ENCODE measurements at places on chromosomes 4 and X. TPM values are rescaled to one million over a fixed set of nuclear protein-coding genes. Genes with fewer than 3 reads are reported as not detected.

GRCh38 chr4:54902271-54902670 is 223.1 kb downstream of the KDR start:
- no peak for DNase-seq

AFAP1 gene
- 25.1 TPM for total RNA-seq

DNA sequence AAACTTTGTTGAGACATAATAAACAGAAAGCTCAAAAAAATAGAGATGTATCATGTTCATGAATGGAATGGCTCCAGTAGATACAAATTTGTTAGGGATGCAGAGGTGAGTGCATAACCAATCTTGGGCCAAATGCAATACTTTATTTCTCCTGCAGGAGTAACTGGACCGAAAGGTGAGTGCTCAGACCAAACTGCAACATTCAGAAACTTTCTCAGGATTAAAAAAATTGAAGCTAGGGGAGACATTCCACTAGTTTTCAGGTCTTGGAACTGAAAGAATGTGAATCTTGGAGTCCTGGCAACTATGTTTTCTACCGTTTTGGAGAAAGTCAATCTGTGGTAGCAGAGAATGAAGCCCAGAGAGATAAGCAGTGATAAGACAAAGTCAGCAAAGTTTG is 21.2 kb upstream of the LCORL start:
- no peak for DNase-seq

- DNase-seq = no peak
Observed at GRCh38 chrX:139691843-139692505, 16.0 kb downstream of the MCF2 start.

DNA sequence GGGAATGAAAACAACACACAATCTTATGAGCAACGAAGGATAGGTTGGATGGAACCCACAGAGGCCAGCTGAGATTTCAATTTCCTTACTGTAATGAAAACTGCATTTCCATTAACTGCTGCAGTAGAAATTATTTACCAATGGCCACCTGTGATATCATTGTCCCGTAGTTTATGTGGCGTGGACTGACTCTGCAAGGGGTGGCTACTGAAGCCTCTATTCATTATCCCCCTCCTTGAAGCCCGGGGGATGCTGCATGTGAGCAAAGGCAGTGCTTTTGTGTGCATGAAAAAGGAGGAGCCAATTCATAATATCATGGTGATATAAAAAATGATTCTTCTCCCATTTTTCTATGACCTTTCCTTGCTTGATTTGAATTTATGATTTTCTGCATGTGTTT is 207.8 kb downstream of the PTTG2 start:
- no peak for DNase-seq

GRCh38 chrX:106631615-106632014 is 19.8 kb downstream of the RADX start:
- no peak for DNase-seq

DNA sequence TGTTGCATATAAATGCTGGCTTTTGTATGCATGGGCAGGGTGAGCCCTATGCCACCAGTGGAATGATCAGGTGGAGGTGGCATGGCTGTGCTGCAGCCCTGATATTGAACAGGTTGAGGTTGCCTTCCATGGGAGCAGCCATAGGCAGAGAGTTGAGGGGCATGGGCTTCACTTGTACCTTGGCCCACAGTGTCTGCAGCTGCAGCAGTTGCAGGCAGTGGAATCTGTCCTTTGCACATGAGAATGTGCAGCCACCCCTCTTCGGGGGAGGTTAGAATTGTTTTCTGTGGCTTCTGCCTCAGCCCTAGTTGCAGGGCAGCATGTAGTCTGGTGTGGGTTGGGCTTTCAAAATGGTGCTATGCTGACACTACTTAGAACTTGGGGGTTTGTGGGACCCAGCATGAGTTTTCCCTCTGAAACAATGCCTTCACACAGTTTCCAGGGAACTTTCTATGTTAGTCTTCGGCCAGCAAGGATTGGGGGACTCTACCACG is 25.4 kb upstream of the VSIG1 start:
- DNase-seq = no peak

NWD2 gene
- not detected for total RNA-seq

MTMR8 gene
- 15.1 TPM for total RNA-seq

- DNase-seq = no peak
Observed at GRCh38 chr4:89572224-89572858, 264.6 kb downstream of the SNCA start.

All from transverse colon (tissue), 4 donors.